ENCODE measurements at places on chromosomes 12 and 14.

DNA sequence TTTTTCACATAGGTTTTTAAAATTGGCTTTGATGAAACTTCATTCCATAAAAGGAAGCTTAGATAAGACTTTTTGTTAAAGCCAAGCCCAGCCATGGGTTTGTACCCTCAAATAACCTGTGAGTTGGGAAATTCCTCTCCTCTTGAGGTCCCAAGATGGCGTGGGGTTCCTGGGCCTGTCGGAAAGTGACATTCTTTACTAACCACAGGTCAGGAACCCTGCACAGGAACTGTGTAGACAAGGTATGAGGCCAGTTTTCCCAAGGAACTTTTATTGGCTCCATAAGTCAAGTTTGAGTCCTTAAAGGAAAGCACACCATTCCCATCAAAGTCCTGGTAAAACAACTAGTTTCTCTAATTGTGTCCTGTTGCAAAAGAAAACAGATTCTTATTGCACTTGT is 65.0 kb upstream of the AMN start:
- no peak for DNase-seq

- no peak for DNase-seq
Measured at GRCh38 chr12:23824358-23824757, 125.1 kb downstream of the SOX5 start.

GRCh38 chr12:53070877-53071492 is 8.2 kb downstream of the SPRYD3 start:
- no peak for DNase-seq

- DNase-seq = no peak
Measured at GRCh38 chr14:73500360-73500759, 9.6 kb downstream of the RIOX1 start.

DNA sequence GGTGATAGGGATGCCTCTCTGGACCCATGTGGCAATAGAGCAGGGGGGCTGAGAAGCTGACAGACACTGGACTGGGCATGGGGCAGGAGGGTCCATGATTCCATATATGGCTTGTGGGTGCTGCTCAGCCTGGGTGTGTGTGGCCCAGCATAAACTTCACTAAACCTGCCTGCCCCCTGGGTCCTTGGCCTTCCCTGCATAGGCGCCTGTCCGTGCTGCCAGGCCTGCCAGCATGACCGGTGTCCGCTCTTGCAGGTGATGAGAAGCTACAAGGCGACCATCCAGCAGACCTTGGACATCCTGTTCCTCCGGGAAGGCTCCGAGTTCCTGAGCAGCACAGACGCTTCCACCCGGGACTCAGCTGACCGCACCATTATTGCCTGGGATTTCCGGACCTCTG is 61.6 kb downstream of the BEGAIN start:
- DNase-seq = no peak

DNA sequence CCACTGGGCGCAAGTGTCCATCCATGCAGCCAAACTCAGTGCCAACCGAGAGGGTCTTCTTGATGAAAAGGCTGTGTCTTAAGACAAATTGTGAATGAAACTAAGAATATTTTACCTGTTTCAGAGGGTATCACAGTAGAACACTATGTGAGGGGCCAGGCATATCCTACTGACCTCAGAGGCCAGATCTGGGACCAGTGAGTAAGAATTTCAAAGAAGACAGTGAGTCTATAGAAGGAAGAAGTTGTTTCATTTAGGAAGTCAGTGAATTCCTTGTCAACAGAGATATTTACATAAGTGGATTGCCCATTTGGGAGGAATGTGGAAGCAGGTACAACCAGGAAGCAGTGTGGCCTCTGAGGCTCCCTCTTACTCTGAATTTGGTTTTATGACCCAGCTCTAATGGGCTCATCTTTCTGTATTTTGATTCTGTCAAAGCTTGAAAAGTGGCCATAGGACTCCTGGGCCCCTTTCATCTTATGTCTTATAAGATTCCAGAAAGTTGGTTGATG is 137.4 kb downstream of the ZNF664 start:
- no peak for DNase-seq

- DNase-seq = no peak
Measured at GRCh38 chr12:125136702-125137101, 71.5 kb downstream of the AACS start.

GRCh38 chr12:111756196-111756595 is 10.5 kb upstream of the ALDH2 start:
- no peak for DNase-seq

GRCh38 chr14:31968956-31969698 is 108.0 kb upstream of the ARHGAP5 start:
- no peak for DNase-seq

DNA sequence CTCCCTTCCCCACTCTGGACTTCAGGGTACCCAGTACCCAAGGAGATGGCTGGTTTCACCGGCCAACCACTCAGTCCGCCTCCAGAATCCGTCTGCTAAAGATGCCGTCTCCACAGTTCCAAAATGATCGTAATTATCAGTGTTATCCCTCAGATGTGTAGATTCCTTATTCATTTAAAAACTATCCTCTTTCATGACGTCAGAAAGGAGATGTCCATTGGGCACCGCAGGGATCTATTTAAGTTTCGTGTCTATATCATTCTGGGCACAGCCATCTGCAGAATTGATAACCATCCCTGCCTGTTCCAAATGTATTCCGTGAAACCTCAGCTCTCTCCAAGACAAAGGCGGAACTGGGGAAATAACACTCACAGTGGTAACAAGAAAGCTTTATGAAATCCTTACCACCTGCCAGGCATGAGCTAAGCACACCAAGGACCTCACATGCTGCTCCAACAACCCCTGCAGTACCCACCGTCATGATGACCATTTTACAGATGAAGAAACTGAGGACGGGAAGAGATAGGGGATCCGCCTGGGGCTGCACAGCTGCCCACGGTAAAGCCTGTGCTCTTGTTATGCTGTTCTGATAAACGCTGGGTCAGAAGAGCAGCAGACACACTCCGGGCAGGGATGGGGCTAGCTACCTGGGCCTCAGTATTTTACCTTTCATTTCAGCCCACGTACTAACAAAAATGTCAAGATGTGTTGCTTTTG is 90.0 kb downstream of the BCL11B start:
- DNase-seq = no peak

- no peak for DNase-seq
Measured at GRCh38 chr12:131077931-131078391, 124.3 kb downstream of the ADGRD1 start.
